ENCODE measurements at places on chromosomes 6 and 20.

GRCh38 chr6:166005944-166006899 is 161.4 kb downstream of the TBXT start:
- peak; percentile 31 for DNase-seq

GRCh38 chr6:88167352-88167937 is 1.3 kb upstream of the CNR1 start:
- DNase-seq, result no peak

- no peak for DNase-seq
Measured at GRCh38 chr20:13930281-13930680, 60.1 kb downstream of the SEL1L2 start.

GRCh38 chr6:19879663-19880062 is 42.5 kb downstream of the ID4 start:
- DNase-seq, result peak; percentile 85

- DNase-seq, result no peak
Measured at GRCh38 chr6:39978240-39978639, 44.0 kb upstream of the MOCS1 start.

DNA sequence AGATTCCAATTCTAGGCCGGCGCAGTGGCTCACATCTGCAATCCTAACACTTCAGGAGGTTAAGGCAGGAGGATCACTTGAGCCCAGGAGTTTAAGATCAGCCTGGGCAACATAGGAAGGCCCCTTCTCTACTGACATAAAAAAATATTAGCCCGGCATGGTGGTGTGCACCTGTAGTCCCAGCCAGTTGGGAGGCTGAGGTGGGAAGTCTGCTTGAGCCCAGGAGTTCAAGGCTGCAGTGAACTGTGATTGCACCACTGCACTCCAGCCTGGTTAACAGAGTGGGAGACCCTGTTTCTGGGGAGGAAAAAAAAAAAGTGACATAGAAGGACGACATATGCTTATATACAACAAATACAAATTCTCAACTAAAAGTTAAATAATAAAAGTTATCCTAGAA is 30.9 kb downstream of the B4GALT5 start:
- no peak for DNase-seq

GRCh38 chr20:36791862-36792261 is 18.3 kb upstream of the DSN1 start:
- no peak for DNase-seq

- no peak for DNase-seq
Measured at GRCh38 chr6:16483315-16483875, 245.0 kb downstream of the GMPR start.

DNA sequence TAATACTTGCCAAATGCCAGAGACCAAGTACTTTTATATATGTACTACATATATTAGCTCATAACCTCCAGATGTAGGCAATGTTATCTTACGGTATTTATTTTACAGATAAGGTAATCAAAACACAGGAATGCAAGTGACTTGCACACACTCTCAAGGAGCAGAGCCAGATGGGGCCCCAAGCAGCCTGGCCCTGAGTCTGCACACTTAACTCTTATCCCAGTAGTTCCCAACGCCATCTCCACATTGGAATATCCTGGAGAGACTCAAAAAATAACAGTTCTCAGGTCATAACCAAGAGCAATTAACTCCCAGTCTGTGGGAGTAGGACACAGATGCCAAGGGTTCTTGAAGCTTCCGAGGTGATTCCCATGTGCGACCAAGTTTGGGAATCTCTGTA is 398.7 kb downstream of the PHF3 start:
- DNase-seq, result no peak

Measured in DMS153 (cell line).